Transverse colon (tissue), 4 donors: ENCODE measurements at places on chromosomes 16 and 17.

GRCh38 chr17:9036336-9036735 is 15.0 kb downstream of the NTN1 start:
- DNase-seq = no peak

- no peak for DNase-seq
These were observed 81.4 kb upstream of the ERCC4 start for GRCh38 chr16:13838401-13839190.

DNA sequence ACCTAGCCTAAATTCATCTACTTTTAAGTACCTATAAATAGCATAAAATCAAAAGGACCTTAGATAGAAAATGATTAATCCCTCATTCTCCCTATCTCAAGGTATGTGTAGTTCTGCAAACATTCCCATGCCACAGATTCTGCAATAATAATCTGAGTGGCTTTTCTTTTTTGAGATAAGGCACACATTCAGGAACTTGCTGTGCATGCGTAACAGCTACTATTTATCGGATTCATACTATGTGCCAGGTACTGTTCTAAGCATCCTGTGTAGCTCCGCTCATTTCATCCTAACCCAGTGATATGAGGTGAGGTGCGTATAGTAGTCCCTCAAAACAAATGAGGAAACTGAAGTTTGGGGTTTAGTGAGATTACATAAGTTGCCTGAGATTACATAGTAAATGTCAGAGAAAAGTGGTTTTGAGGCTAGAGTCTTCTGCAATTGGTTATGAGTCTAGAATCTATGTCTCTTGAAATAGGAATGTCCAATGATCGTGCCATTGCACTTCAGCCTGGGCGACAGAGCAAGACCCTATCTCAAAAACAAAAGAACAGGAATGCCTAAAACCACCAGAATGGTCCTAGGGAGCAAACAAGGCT is 2.0 kb upstream of the ZNF263 start:
- no peak for DNase-seq

- DNase-seq = no peak
These were observed 47.3 kb downstream of the NLRP1 start for GRCh38 chr17:5536866-5537650.

GRCh38 chr16:47061204-47061603 is 82.5 kb downstream of the NETO2 start:
- no peak for DNase-seq

GRCh38 chr17:15650741-15651582 is 31.5 kb upstream of the FBXW10B start:
- peak; percentile 17 for DNase-seq

GRCh38 chr16:11139326-11140097 is 116.5 kb downstream of the SOCS1 start:
- no peak for DNase-seq
